ENCODE measurements at places on chromosomes 13 and 19.

- DNase-seq: no peak
These were observed 10.5 kb upstream of the RAP2A start for GRCh38 chr13:97423300-97424045.

GRCh38 chr13:36192166-36192565 is 22.2 kb downstream of the SOHLH2 start:
- DNase-seq: no peak

GRCh38 chr19:14118165-14119051 is 846 bp upstream of the PRKACA start:
- DNase-seq: peak; percentile 67

DNA sequence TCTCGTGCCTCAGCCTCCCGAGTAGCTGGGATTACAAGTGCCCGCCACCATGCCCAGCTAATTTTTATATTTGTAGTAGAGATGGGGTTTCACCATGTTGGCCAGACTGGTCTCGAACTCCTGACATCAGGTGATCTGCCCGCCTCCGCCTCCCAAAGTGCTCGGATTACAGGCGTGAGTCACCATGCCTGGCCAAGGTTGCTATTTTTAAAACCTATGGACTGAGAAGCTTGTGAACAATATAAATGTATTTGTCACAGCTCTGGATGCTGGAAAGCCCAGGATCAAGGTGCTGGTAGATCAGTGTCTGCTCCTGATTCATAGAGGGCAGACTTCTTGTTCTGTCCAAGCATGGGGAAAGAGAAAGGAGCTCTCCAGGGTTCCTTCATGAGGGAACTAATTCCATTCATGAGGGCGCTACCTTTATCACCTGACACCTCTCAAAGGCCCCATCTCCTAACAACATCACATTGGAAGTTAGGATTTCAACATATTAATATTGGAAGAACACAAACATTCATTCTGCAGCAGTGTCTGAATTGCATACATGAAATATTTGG is 16.1 kb downstream of the CARD8 start:
- no peak for DNase-seq

DNA sequence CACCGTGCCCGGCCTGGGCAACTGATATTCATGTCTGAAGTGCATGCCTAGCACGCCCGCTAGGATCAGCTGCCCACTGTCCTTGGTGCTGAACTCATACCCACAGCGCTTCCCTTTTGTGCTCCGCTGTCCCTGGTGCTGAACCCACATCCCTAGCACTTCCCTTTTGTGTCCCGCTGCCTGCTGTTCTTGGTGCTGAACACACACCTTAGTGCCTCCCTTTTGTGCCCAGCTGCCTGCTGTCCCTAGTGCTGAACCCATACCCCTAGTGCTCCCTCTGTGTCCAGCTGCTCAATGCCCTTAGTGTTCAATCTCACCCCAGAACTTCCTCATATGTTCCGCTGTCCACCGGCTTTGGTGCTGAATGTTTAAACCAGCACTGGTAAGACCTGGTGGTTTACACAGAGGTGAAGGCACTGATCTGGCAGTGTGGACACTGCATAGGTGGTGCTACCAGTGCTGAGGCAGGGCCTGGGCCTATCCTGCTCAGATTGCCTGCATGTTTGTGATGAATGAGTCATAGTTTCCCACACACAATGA is 26.3 kb upstream of the SIGLEC11 start:
- peak; percentile 85 for DNase-seq

DNA sequence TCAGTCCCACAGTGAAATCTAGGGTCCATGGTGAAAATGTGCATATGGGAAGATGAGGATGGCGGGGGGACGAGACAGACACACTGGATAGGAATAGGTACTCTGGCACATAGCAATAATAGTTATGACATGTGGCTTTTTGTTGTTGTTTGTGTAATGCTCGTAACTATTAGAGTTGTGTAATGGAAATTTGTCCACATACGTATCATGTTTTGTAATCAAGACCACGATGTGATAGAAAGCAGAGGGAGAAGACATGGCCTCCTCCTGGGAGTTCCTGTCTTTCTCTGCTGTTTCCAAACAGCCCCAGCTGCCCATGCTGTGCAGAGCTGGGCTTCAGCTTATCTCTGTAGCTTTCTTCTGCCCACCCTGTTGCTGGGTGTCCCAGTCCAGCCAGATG is 185.3 kb upstream of the TMTC4 start:
- DNase-seq: no peak

DNA sequence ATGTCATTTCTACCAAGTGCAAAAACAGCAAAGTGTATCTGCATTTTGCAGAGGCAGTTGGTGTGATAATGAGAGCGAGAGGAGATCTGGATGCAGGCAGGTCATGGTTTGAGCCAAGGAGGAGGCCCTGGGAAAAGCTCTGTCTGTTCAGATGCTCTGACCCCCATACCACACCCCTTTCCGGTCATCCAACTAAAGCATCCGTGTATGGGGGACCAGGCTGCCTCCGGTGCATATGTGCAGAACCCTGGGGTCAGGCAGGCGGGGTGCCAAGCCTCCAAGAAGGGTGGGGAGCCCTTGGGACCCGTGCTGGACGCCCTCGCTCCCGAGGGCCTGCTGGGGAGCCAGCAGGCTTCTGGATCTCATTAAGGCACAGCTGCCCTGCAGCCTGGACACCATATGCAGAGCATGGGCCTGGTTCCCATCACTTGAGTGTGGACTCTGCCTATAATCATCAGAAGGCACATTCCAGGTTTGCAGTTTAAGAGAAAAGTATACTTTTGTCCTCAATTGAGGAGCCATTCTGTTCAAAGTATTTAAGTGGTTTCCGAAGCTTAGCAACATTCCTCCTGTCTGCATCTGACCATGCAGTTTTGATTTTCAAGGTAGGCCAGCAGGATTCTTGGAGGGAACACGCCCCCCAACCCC is 56.1 kb downstream of the ALOX5AP start:
- no peak for DNase-seq
